ENCODE measurements at places on chromosomes 5 and 9. TPM values are rescaled to one million over a fixed set of nuclear protein-coding genes. Genes with fewer than 3 reads are reported as not detected.

DNA sequence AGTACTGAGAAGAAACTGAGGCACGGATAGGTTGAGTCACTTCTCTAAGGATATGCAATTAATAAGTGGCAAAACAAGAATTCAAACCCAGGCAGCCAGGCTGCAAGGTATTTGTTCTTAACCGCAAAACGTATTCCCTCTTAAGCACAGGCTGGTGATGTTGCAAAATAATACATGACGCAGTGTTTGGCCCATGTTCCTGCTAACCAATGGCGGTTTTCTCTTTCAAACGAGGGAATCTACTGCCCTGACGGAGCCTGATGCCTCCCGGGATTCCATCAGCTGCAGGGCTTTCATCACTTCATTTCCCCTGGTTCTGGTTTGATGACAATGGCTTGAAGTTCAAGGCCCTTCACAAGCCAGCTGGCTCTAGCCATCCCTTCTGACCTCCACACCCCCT lies 154.8 kb downstream of the SLIT3 start:
- DNase-seq, result no peak
- H3K4me1 ChIP-seq, result no peaks in the 10 kb centered on the region
- no peaks in the 10 kb centered on the region for H3K36me3 ChIP-seq
- no peaks in the 10 kb centered on the region for H3K27me3 ChIP-seq
- no peak overlapping the region for H3K4me3 ChIP-seq

- H3K4me1 ChIP-seq, result no peaks in the 10 kb centered on the region
- H3K27me3 ChIP-seq, result no peaks in the 10 kb centered on the region
- no peaks in the 10 kb centered on the region for H3K36me3 ChIP-seq
Measured at GRCh38 chr9:129724456-129725190, 28.2 kb downstream of the PTGES start.

Gene PPIC
- total RNA-seq, result 13.3 TPM

Gene GRM6
- not detected for total RNA-seq

GRCh38 chr5:150253416-150254208 lies 36.0 kb downstream of the CAMK2A start:
- H3K4me3 ChIP-seq, result no peak overlapping the region
- no peaks in the 10 kb centered on the region for H3K4me1 ChIP-seq
- no peak for DNase-seq
- no peaks in the 10 kb centered on the region for H3K36me3 ChIP-seq
- H3K27me3 ChIP-seq, result no peaks in the 10 kb centered on the region
- no peak overlapping the region for H3K27ac ChIP-seq

Gene SLC6A18
- not detected for total RNA-seq

GRCh38 chr9:127808347-127809001 lies 5.8 kb downstream of the FPGS start:
- peaks cover 37% of the 10 kb centered on the region for H3K36me3 ChIP-seq
- H3K4me1 ChIP-seq, result peaks cover 35% of the 10 kb centered on the region
- no peak overlapping the region for H3K4me3 ChIP-seq
- DNase-seq, result no peak
- H3K27me3 ChIP-seq, result no peaks in the 10 kb centered on the region
- H3K27ac ChIP-seq, result no peak overlapping the region

DNA sequence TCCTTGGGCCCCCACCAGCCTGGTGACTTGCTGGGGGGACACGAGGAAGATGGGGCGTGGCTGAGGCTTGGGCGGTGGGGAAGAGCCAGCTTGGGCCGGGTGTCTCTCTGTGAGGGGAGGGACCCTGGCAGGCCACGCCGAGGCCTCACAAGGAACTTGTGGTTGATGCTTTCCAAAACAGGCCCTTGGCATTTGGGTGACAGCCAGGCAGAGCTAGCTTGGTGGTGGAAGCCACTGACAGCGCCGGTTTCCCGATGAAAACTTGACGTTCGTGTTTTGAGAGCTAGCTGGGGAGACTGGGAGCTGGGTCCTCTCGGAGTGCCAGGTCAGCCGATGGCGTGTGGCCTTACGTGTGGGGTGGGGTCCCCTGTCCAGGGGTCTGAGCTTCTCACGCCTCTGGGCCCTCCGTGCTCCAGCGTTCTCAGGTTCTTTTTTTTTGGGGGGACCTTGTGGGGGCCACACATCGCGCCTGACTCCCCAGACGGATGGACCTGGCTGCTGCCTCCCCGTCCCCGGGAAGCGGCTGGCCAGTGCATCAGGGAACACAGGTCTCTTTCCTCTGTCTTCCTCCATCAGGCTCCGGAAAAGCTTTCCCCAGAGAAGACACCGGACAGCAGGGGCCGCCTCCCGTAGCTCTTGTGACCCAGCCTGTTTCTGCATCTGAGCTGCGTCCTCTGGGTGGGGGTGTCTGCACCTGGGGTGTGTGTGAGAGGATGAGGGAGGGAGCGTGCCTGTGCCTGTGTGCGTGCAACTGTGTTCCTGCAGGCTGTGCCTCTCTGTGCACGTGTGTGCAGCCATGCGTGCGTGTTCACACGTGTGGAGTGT lies 129.3 kb upstream of the LPCAT1 start:
- no peak overlapping the region for H3K4me3 ChIP-seq
- no peaks in the 10 kb centered on the region for H3K27me3 ChIP-seq
- DNase-seq, result no peak
- H3K27ac ChIP-seq, result no peak overlapping the region
- no peaks in the 10 kb centered on the region for H3K4me1 ChIP-seq

DNA sequence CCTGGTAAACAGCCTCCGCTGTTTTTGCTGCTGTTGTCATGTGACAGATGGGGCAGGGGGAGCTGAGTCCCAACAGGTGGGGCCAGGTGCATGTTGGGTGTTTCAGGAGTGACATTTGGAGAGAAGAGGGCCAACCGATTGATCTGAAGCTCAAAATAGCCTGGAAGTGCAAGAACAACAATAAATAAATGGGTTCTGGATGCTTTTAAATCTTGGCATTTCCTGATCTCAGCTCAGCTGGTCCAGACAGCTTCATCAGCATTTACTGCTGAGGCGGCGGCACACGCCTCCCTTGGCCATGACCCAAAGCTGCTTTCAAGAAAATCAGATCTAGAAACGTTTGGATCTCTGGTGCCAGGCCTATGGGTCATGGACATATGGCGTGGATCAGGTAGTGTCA lies 70.5 kb downstream of the PPARGC1B start:
- H3K36me3 ChIP-seq, result no peaks in the 10 kb centered on the region
- H3K27me3 ChIP-seq, result no peaks in the 10 kb centered on the region
- no peak for DNase-seq
- H3K4me1 ChIP-seq, result peaks cover 25% of the 10 kb centered on the region
- H3K27ac ChIP-seq, result no peak overlapping the region

Gene NLN
- total RNA-seq, result 26.4 TPM

DNA sequence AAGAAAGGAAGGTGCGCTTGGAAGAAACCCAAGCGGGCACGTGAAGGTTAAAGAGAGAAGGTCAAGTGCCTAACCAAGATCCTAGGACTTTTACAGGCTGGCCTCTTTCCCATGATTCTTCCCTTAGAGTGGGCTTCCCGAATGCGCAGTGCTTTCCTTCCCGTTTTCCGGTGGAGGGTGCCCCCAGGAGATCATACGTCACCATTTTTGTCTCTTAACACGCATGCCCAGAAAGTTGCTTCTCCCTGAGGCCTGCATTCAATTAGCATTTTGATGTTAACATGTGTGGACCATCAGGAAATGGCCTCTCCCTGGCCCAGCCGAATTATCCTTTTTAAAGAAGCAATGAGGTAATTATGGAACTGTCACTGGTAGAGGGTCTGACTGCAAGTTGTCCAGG lies 1.9 kb upstream of the RUSC2 start:
- H3K4me3 ChIP-seq, result no peak overlapping the region
- H3K27ac ChIP-seq, result no peak overlapping the region
- no peaks in the 10 kb centered on the region for H3K36me3 ChIP-seq

DNA sequence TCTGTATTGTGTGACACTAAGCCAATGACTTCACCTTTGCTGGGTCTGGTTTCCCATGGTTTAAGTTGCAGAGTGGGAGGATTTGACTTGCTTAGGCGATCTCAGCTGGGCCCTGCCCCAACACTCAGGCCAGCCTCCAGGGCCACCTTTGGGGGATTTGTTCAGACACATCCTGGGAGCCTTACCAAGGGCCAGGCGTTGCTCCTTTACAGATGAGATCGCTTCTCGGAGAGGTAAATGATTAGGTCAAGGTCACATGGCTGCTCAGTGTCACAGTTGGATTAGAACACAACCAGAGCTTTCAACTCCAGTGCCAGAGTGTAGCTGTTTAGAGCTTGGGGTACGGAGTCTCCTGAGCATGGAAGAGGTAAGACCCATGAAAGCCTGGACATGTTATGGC lies 57.5 kb downstream of the COL27A1 start:
- H3K27ac ChIP-seq, result no peak overlapping the region
- no peaks in the 10 kb centered on the region for H3K4me1 ChIP-seq
- peaks cover 1% of the 10 kb centered on the region for H3K36me3 ChIP-seq
- no peak for DNase-seq
- H3K4me3 ChIP-seq, result no peak overlapping the region

- H3K27me3 ChIP-seq, result no peaks in the 10 kb centered on the region
- H3K27ac ChIP-seq, result no peak overlapping the region
- DNase-seq, result no peak
- no peaks in the 10 kb centered on the region for H3K4me1 ChIP-seq
- no peak overlapping the region for H3K4me3 ChIP-seq
Measured at GRCh38 chr5:100841358-100842076, 61.6 kb downstream of the ST8SIA4 start.

- H3K27ac ChIP-seq, result no peak overlapping the region
- H3K27me3 ChIP-seq, result no peaks in the 10 kb centered on the region
- H3K36me3 ChIP-seq, result no peaks in the 10 kb centered on the region
Measured at GRCh38 chr9:89439571-89439970, 58.3 kb downstream of the SEMA4D start.

- H3K27ac ChIP-seq, result no peak overlapping the region
- H3K27me3 ChIP-seq, result peaks cover 7% of the 10 kb centered on the region
- no peak for DNase-seq
Measured at GRCh38 chr5:3107156-3107611, 355.7 kb upstream of the IRX2 start.
